ENCODE measurements at places on chromosomes 1 and 21. TPM values are rescaled to one million over a fixed set of nuclear protein-coding genes. Genes with fewer than 3 reads are reported as not detected.

Gene CDCA8
- 72.1 TPM for total RNA-seq

Gene ADCY10
- 0.66 TPM for total RNA-seq

GRCh38 chr1:20625176-20626097, 7.8 kb upstream of the PINK1 start:
- no peak for DNase-seq

GRCh38 chr1:54241364-54241763, 41.4 kb downstream of the MRPL37 start:
- no peak for DNase-seq

DNA sequence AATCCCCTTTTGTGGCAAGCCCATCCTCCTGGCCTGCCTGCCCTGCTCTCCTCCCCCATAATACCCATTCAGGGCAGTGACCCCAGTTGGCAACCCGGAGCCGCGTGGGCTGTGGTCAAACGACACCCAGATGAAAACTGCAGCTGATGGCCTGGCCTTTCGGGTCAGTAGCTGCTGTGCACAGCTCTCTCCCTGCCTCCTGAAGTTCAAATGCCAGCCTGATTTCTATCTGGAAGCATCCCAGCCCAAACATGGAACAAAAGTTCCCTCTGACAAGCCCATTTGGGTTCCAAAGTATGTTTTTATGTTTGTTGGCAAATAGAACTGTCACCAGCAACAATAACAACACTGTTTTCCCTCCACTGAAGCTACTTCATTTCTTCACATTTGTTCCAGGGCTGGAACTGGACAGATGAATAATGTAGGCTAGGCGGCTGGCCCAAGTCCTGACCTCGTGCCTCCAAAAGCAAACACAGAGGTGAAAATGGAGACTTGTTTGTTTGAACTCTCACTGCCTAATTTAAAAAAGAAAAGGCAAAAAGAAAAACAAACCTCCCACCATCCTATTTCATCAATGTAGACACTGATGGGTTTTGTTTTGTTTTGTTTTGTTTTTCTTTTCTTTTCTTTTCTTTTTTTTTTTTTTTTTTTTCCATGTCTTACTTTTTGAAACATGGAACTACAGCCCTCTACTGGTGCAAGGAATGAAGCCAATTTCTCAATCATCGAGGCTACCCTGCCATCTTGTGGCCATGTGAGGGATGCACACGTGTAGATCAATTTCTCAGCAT, 179.0 kb downstream of the ADSS2 start:
- DNase-seq: peak; percentile 82

GRCh38 chr1:197973206-197973605, 56.0 kb downstream of the LHX9 start:
- no peak for DNase-seq

DNA sequence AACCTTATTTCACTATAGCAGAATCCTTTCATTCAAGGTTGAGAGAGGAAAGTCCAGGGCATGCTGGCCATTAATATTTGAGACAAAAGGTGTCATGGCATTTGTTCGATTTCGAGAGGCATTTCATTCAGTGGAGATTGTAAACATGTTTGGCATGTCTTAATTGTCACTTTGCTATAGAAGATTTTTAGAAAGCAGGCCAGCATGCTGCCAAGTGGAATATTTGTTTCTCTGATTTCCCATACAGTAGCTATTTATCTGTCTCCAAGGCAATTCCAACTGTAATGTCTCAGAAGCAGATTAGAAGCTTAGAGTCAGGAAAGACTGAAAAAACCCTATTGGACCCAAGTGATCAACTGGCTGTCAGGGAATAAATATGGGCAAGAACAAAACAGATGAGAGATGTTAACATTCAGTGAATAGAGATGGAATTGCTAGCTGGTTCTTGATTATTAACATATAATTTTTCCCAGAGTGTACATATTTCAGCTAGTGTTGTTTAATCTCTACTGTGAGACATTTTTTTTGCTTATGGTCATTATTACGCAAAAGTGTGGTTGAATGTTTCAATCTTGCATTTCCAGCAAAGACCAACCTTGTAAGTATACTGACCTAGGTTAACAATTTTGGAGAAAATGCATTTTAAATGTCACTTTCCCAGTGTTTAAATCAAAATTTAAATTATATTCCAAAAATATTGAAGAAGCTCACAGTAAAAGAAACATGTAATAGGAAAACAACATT, 174.6 kb downstream of the KCNK2 start:
- no peak for DNase-seq

Data from neural crest cell (in vitro differentiated cells).